Activated gamma-delta T cell treated with Interleukin-2 at 50 U/mL for 16 hours (primary cell): ENCODE measurements at places on chromosomes 11 and 22.
A peak's percentile ranks its signal among the peaks of the same experiment; 100 is the strongest.

- no peak for DNase-seq
Observed at GRCh38 chr11:95305705-95306104, 74.7 kb upstream of the SESN3 start.

- peak; percentile 52 for DNase-seq
Observed at GRCh38 chr22:45671783-45672563, at the start of gene ATXN10. Gene ATXN10, plus strand, starts transcription at chr22:45671834. Its CDS starts 230 bp downstream, at chr22:45672064.

- DNase-seq: no peak
Observed at GRCh38 chr11:14642873-14643696, 519 bp upstream of the PDE3B start.

DNA sequence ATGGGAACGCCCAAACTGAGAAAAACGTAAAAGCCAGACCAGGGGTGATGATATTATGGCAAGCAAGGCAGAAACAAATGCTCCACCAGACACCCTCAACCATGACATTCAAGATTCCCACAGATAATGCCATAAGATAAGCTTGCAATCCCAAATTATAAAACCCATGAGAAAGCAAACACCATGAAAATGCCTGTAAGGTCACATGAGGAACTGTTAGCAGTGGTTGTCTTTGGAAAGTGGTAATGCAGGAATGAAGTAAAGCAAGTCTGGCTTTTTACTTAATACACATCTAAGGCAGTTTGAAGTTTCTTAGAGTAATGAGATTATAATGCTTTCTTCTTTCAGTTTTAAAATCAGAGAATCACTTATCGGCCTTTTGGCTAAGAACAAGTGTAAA is 111.0 kb downstream of the MN1 start:
- DNase-seq: no peak

DNA sequence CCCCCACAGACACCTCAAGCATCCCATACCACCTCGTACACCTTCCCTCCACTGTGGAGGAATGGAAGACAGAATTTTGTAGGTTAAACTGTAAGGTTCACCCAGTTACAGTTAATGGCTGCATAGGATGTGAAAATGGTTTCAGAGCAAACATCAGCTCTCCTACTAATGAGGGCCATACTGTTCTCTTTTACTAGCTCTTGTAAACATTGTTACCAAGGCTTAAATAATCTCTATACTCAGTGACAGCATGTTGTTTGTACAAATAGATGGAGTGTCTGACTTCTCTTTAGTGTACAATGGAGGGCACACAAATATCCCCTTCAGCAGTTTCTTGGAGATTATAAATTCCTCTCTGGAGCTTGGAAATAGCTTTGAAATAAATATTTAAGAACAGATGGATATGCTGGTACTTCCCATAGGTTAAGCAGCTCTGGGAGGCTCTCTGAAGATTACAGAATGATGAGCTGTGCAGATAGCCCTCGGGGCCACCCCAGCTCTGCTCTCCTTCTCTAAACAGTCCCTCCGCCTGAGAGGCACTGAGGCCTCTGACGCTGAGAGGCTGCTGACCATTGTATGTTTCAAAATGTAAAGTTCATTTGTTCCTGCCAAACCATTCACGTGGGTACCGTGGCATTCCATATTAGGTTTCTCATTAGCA is 25.7 kb downstream of the TTC12 start:
- DNase-seq: no peak

- no peak for DNase-seq
Observed at GRCh38 chr11:68448604-68449011, 11.9 kb upstream of the PPP6R3 start.

GRCh38 chr22:48425641-48426040 is 1402.0 kb downstream of the BRD1 start:
- no peak for DNase-seq

DNA sequence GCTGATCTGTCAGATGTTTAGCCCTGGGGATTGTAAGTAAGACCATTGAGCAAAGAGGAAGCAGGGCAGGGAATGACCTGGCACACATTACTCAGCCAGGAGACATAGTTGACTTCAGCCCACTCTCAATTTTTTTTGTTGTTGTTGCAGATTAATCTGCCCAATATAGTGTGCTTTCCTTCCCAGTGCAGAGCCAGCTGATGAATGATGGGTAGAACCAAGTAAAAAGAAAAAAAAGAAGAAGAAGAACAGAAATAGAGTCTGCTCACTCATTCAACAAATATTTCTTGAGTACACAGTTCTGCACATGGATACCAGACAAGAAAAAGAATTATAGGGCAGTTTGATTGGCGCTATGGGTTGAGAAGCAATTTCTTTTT is 292.7 kb downstream of the ETS1 start:
- no peak for DNase-seq
